ENCODE measurements at places on chromosomes 12 and 14.

DNA sequence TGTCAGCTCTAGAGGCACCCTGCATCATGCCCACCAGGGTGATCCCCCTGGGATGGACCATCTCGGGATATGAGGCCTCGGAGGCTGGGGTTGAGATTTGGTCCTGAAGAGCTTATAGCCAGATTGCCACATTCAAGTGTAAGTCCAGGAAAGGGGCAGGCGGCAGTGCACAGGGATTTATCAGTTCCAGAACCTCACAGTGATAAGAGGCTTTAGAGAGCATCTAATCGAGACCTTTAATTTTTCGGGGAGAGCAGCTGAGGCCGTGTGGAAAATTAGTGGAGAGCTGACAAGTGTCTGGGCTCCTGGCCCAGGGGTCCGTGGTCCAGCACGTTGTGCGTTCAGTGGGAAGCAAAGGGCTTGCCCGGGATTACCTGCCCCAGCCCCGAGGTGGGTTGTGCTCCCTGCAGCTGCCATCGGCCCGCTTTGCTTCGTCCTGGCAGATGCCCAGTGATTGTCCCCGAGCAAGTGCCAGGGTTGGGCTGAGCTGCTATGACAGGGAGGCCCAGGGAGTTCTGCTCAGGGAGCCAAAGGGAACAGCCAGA, 52.1 kb downstream of the C14orf132 start:
- no peak for DNase-seq

- DNase-seq: no peak
Observed at GRCh38 chr12:10652192-10652591, 21.7 kb downstream of the STYK1 start.

DNA sequence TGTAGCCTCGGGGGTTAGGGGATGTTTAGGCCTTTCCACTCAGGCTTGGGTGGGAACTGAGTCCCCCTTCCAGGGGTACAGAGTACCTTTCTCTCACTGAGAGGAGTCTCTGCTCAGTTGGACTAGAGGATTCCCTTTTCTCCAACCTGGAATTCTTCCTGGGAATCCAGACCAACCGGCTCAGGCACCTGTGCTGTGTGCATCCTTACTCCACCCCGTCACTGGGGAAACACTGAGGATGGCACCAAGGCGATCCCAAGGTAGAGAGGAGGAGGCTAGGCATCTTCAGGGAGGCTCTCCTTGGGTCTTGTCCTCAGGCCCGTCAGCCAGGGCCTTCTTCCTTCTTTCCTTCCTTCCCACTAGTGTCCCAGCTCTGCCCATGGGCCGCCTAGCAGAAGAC, 871 bp upstream of the TGM1 start:
- no peak for DNase-seq

- DNase-seq: no peak
Observed at GRCh38 chr12:100755186-100755585, 39.4 kb upstream of the ANO4 start.

GRCh38 chr14:100049220-100049619, 16.0 kb upstream of the EVL start:
- no peak for DNase-seq

GRCh38 chr12:129279771-129280170, 426.5 kb downstream of the GLT1D1 start:
- no peak for DNase-seq

DNA sequence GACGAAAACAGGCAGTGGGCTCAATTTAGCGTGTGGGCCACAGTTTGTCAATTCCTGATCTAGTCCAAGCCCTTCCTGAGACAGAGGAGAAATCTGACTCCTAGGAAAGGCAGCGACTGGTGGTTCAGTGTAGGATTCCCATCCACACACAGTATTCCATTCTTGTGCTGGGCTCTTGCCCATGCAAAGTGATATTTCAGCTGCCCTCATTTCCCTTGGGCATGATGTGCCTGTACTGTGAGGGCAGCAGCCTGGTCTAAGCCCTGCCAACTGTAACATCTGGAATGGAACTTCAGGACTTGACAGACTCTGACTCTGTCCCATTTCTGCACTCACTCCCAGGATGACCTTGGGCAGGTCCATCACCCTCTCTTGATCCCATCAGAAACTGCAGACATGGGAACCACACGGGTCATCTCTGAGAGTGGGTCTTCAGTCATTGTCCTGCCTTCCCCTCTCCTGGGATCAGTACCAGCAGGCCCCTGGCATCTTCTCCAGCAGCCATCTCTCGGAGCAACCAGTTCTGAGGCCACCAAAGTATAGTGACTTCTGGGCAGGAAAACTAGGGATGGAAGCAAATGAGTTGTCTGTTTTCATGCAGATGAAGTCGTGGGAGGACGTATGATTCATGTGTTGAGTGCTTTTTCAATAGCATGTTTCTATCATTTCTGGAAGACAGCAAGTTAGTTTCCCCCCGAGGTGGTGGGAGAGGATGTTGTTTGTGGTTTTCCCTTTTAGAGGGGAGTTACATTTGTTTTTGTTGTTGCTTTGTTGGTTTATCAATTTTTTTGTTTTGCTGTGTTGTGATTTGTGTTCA, 54.2 kb upstream of the BCL2L14 start:
- no peak for DNase-seq

- DNase-seq: no peak
Observed at GRCh38 chr12:120115692-120116440, 687 bp downstream of the RAB35 start.

DNA sequence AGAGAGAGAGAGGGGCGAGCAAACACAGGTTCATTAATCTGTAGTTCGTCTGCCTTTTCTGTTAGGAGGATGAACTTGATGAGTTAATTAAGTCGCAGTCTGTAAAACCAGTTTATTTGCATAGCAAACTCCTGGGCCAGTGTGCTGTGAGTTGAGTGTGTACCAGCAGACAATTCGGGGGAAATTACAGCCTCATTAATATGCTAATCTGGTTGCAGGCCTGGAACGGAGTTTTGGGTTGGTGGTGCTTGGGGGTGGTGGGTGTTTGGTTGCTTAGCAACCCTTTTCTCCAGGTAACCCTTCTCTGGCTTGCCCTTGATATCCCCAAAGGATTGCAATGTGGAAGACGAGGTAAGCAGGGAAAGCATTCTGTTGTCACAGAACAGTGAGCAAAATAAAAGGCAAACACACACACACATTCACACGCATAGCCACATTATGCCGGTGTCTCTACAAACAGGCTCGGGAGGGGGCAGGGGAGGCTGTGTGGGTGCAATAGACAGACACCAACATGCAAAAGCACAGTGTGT, 29.2 kb upstream of the LHX5 start:
- DNase-seq: no peak

GRCh38 chr12:120834489-120835303, 69.5 kb downstream of the SPPL3 start:
- DNase-seq: no peak

GRCh38 chr12:580813-581212, 82.4 kb downstream of the NINJ2 start:
- DNase-seq: no peak

GRCh38 chr12:6765048-6765633, 1.0 kb upstream of the PTMS start:
- no peak for DNase-seq

- no peak for DNase-seq
Observed at GRCh38 chr12:11653215-11653753, 3.8 kb downstream of the ETV6 start.

GRCh38 chr12:84502907-84503787, 409.5 kb downstream of the SLC6A15 start:
- peak; percentile 33 for DNase-seq
